Stimulated activated CD8-positive, alpha-beta memory T cell treated with anti-CD3 and anti-CD28 coated beads, Interleukin-15, amount 100 ng/mL, for 4 hours (primary cell): ENCODE measurements at places on chromosomes 16 and 17.

DNA sequence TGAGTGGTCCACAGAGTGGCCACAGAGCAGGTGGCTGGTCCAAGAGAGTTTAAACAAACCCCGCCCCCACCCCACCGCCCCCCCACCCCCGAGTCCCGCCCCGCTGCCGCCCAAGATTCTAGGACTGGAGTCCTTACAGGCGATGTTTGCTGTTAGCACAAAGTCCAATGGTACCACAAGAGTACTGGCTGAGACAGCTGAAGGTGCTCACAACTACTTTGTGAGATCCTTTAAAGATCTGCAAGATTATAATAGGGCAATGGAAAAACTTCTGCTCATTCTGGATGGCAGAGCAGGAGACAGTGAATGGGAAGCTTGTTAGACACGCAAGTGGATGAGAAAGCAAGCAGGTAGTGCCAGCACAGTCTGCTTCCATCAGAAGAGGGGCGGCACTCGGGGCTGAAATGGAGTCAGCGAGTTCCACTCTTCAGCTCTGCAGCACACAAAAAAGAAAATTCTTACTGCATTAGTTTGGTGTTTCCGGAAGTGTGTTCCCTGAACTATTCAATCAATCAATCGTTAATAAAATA is 4.7 kb upstream of the TEKT3 start:
- no peak for DNase-seq

- no peak for DNase-seq
These were observed 171.2 kb upstream of the MPHOSPH6 start for GRCh38 chr16:82341146-82341669.

DNA sequence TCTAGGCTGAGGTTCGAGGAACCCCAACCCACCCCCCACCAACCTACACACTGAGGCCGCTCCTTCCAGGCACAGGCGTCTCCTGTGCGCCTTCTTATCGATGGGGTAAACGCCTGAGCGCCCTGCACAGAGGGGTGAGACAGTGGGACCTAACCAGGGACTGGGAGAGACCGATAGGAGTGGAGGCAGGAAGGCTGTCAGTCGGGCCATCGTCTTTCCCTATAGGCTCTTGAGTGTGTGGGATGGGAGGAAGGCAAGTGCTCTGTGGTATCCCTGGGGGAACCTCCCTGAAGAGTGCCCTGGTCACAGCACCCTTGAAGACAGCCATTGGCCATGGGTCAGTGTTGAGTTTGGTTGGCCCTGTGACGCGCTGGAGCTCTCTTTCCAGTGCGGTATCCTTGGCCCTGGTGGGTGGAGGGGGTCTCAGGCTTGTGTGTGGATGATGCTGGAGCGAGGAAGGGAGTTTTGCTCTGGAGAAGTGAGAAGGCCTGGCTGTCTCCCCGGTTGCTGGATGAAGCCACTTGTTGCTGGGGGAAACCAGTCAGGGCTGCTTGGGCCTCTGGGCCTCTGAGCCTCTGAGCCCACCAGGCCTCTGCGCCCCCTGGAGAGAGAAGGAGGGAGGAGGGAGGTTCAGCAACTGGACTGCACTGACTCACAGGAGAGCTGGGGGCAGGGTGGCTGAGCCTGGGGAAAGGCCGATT is 1.7 kb downstream of the GPRC5C start:
- no peak for DNase-seq

DNA sequence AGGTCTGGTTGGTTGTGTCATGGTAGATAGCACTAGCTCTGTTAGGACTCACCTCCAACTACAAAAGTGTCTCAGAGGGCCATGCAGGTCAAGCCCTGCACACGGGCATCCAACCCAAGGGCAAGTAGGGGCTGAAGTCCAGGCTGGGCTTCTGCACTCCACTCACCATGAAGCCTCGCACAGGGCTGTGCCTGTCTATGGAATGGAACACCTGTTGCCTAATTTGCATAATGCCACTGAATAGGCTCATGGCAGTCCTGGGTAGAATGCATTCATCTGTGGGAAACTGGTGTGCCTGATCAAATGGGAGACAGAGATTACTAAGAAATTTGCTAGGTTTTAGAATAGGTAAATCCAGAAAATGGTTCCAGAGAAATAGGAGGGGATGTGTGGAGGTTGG is 8.0 kb upstream of the AKAP1 start:
- DNase-seq = no peak

DNA sequence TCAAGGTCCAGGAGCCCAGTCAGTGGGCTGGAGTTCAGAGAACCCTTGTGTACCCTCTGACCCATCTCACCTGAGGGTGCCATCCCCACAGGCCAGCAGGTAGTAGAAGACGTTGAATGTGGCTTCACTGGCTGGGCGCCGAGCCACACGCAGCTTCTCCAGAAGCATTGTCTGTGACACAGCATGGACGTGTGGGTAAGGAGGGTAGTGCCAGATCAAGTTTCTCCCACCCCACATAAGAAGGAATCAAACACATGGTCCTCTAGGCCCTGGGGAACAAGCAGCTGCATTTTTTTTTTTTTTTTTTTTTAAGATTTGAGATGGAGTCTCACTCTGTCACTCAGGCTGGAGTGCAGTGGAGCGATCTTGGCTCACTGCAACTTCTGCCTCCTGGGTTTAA is 60.9 kb downstream of the MYO18A start:
- DNase-seq = no peak

DNA sequence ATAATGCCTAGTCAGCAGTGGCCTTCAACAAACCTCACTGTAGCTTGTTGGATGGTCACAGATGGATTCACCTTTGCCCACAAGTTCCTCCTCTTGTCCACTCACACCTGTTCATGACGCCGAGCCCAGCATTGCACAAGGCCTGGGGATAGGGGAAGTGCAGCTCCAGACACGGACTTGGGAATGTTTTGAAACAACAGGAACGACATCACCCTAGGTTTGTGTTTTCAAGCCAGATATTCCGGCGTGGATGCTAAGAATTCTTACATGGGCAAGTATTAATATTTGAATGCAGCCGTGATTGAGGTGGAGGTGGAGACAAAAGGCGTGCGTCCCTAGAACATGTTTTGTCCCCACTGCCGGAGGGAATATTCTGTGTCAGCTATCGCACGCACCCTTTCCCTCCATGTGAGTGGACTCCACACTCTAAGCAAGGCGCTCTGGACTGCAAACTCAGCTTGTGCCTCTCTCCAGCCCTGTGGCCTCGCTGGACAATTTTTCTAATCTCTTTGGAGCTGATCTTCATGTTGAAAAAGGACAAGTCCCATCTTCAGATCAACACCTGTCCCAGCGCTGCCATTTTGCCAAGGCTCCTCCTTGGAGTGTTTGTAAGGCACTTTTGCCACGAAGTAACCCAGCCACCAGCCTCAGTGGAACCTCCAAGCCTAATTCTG is 2.0 kb upstream of the BANP start:
- no peak for DNase-seq

DNA sequence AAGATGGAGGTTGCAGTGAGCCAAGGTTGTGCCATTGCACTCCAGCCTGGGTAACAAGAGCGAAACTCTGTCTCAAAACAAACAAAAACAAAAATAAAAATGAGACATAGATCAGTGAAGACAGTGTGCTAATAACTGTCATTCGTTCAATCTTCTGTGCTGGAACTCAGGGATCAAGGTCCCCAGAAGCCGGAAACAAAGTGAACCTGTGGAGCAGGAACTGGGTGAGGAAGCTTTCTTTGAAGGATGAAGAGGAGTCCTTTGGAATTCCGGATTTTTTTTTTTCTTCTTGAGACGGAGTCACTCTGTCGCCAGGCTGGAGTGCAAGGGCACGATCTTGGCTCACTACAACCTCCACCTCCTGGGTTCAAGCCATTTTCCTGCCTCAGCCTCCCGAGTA is 2.1 kb upstream of the SLC2A4 start:
- no peak for DNase-seq

GRCh38 chr16:19066988-19067348 is 446 bp upstream of the COQ7 start:
- no peak for DNase-seq

DNA sequence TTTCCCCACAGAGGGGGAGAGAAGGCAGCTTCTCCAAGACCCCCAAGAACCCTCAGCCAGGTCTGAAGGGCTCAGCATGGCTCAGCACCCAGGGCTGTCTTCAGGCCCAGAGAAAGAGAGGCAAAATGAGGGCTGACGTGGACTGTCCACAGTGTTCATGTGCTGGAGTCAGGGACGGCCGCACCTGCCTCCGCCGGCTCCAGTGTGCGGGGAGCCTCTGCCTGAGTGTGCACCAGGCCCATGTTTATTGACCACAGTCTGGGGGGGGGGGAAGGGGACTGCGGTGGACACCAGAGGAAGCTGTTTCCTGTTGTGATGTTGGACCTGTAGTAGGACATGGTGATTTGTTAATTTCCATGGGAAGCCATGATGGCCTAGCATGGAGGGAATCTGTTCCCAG is 6.9 kb downstream of the MRM1 start:
- no peak for DNase-seq

DNA sequence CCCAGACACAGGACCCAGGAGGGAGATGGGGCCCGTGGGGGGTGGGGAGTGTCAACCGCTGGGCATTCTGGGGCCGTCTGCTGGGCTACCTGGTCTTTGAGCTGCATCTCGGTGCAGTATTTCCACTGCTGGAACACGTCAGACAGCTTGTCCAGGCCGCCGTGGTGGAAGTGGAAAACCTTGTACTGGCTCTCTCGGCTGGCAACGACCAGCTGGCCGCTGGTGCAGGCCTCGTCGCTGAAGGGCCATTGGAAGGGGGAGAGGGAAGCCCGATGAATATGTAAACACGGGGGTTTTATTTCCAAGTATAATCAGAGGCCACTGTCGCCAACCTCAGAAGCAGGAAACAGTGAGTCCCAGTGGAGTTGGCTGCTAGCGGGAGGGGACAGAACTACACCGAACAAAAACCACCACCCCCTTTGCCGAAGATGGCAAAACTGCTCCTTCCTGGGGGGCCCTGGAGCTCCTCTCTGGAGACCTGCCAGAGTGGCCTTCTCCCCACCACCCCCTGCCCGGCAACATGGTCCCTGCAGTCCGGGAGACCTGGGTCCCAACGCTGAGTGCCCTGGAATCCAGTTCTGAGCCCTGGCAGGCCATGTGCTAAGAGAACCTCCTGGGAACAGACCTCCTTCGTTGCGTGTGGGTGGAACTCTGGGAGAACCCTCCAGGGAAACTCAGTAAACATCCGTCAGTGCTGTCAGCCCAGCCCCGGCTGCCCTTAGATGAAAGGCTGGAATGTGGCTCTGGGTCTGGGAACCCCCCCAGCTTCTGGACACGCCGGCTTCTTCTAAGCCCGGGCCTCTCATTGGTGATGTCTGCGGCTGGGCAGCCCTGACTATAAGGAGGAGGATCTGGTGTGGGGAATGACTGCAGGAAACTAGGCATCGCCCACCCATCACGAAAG is 84.1 kb downstream of the TBC1D16 start:
- no peak for DNase-seq

DNA sequence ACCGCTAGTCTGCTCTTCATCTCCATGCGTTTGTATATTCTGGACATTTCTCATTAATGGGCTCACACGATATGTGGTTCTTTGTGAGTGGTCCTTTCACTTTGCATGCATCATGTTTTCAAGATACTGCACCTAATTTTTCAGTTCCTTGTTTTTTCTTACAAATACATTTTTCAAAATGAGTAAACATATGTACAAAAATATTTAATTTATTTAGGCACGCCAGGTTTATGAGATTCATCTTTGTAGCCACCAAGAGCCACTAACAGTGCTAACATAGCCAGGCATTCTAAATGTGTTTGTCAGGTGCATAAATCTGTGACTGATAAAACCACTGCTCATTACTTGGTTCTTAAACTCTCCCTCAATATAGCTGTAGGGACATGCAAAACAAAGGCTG is 375.3 kb downstream of the WWOX start:
- DNase-seq = no peak

DNA sequence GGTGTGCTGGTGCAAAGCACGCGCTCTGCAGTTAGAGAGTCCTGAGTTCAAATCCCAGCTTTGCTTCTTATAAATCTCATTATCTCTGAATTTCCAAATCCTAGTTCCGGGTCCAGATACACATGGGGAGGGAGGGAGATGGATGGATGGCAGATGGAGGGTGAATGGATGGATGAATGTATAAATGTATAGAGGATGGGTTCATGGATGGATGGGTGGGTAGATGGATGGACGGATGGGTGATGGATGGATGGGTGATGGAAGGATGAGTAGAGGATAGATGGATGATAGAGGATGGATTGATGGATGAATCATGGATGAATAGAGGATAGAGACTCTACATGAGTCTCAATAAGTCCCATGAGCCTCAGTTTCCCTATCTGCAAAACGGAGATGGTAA is 89.9 kb downstream of the MYH11 start:
- no peak for DNase-seq

- DNase-seq = no peak
These were observed 102.4 kb downstream of the DNAH9 start for GRCh38 chr17:11700668-11701067.

- DNase-seq = no peak
These were observed 63.7 kb upstream of the SIAH1 start for GRCh38 chr16:48448841-48449481.

GRCh38 chr16:46976550-46976949 is 3.1 kb upstream of the DNAJA2 start:
- no peak for DNase-seq
